Stimulated activated CD4-positive, alpha-beta T cell treated with anti-CD3 and anti-CD28 coated beads, Interleukin-15, amount 100 ng/mL, for 1 hour (primary cell): ENCODE measurements at places on chromosomes 11 and 22.

DNA sequence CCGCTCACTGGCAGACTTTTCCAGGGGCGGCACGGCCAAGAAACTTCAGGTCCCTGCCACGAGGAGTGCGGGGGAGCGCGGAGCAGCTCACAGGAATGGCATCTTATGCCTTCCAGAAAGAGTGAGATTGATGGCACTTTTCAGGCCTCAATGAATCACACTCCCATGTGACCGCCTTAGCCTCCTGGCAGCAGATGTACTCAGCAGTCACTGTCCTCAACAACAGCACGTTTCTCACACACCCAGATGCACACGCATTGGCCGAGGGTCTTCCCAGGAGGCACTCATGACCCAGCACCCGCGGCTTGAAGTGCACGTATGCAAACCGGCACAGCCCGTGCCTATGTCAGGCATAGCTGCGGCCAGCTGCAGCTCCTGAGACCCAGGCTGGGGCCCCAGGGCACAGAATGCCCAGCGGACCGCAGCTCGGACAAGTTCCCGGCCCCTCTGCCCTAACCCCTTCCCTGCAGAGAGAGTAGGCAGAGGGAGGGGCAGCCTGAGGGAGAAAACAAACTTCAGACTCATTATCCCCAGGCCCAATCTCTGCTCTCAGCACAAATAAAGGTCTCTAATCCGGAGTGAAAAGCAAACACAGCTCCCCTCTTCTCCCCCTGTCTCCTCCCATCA is 48.3 kb downstream of the RPUSD4 start:
- DNase-seq = no peak

DNA sequence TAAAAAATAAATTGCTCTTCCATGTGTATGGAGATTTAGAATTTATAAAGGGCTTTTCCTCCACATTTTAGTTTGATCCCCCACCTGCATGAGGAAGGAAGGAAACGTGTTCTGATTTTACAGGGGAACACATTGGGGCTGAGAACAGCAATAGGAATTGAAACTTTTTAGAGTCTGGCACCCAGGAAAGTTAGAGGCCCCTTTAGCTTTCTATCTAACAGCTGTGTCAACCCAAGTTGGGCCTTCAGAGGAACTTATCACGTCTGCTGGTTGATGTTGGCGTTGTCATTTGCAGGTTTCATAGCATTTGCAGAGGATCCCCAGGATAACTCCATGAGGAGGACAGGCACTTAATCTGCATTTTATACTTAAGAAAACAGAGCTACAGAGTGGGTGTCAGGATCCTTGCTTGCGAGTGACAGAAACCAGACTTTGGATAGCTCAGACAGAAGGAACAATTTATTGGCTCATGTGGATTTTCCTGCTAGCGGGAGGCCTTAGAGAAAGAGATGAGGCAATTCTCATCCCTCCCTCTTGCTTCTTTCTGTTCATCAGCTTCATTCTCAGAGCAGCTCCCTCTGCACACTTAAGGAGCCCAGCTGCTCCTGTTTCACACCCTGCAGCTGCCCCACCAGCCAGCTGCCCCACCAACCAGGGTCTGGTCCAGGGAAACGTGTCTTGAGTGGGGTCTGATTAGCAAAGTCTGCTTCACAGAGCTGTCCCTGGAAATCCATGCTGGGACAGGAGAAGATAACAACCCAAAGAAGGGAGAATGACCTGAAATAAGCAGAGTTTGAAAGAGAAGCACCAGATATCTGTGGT is 92.5 kb upstream of the OR4B1 start:
- no peak for DNase-seq

DNA sequence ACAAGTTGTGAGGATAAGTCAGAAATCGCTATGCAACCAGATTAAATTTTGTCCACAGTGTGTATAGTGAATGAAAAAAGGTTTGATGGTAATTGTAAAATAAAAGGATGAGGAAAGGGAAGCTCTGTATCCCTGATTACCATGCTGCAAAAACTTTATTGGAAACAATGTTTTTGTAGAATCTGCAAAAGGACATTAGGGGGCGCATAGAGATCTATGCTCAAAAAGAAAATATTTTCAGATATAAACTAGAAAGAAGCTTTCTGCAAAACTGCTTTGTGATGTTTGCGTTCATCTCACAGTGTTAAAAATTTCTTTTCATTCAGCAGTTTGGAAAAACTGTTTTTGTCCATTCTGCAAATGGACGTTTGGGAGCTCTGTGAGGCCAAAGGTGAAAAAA is 390.5 kb downstream of the OR4C45 start:
- no peak for DNase-seq

GRCh38 chr11:73386016-73386415 is 9.8 kb downstream of the RELT start:
- DNase-seq = no peak

GRCh38 chr11:126217491-126217890 is 5.9 kb downstream of the FAM118B start:
- no peak for DNase-seq

GRCh38 chr11:80702264-80702663 is 1261.4 kb upstream of the TENM4 start:
- DNase-seq = no peak

DNA sequence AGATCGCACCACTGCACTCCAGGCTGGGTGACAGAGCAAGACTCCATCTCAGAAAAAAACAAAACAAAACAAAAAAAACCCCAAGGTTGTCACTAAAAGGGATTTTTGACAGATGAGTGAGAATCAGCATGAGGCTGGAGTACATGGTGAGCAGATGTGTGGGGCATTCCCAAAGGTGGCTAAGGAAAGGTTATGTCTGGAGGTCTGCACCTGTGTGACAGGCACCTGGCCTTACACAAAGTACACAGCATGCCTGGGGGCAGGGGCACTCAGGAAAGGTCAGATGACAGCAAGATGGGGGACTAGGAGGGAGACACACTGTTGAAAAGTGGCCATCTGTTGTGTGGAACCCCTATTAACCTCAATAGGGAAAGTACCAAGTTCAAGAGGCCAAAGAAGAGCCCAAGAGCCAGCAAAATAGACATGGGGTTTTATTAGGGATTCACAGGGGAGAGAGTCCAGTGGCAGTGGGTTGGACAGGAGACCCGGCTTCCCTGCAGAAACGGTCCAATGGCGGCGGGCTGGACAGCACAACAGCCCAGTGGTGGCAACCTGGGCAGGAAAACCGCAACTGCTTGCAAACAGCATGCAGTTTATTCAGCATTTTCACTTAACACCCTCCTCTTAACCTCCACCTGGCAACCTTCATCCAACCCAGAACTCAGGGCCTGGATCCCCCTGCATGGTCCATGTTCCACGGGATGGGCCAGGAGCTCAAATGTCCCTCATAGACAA is 101.1 kb downstream of the MICAL2 start:
- DNase-seq = no peak

DNA sequence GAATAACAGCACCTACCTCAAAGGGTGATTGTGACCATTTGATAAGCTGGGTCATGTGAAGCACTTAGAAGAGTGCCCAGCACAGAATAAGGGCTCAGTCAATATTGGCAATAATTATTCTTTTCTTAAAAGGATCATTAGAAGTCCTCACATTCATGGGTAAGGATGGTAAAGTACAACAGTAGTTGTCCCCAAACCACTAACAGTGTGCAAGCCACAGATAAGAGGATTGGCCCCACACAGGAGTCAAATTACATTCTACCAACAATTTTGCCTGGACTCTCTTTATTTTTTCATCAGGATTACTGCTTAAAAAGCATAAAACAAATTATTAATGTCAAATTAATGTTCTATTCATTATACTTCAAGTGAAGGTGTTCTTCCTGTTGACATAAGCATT is 271.5 kb upstream of the PDGFD start:
- DNase-seq = no peak

DNA sequence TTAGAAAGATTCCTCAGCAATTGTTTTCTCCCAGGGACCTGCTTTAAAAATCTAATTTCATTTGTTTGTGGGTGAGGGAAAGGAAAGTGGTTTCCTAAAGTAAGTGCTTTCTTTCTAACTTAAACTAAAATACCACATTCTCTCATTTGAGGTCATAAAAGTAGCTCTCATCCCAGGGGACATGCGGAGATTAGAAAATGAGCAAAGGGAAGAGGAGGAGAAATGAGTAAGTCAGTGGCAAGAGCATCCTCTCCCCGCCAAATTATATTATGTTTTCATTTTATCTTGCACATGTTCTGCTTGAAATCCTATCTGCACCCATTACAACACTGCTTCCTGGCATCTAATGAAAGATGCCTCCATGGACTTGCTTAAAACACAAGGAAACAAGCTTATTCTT is 191.4 kb downstream of the ARHGAP42 start:
- DNase-seq = no peak

DNA sequence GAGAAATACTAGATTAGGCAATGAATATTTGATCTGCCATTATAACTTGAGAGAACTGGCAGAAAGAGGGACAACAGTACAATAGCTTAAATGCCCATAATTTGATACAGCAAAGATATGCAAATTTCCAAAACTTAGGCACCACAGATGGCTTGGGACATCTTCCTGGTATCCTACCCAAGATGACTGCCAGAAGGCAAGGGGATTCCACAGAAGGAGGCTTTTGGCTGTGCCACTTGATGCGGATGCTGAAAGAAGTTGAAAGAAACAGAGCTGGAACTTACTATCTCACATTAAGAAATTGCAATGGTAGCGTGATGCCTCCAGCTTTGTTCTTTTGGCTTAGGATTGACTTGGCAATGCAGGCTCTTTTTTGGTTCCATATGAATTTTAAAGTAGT is 216.7 kb downstream of the TTC28 start:
- no peak for DNase-seq

- DNase-seq = no peak
Observed at GRCh38 chr11:10592331-10592730, 23.9 kb upstream of the LYVE1 start.

DNA sequence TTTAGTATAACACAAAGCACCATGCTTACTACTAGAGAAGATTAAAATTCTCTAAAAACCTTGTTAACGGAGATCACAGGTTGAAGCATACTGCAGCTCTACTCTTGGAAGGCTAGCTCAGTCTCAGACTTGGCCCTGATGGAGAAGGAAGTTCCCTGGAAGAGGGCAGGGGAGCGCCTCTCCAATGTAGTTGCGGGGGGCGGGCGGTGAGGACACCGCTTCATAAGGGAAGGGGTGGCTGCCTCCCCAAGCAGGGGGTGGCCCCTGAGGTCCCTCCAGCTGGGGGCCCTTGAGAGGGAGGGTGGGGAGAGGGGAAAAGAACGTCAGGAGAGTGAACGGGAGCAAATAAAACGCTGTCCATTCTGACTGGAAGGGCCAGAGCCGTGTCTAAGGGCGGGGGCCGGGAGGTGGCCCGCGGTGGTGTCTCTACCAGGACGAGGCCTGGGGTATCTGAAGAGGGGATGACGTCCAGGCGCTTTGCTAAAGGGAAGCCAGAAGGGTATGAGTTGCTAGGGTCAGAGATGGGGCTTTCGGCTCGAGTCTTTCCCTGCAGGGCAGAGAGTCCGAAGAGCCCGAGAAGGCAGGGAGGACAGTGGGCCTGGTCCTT is 553 bp upstream of the USP47 start:
- DNase-seq = no peak

DNA sequence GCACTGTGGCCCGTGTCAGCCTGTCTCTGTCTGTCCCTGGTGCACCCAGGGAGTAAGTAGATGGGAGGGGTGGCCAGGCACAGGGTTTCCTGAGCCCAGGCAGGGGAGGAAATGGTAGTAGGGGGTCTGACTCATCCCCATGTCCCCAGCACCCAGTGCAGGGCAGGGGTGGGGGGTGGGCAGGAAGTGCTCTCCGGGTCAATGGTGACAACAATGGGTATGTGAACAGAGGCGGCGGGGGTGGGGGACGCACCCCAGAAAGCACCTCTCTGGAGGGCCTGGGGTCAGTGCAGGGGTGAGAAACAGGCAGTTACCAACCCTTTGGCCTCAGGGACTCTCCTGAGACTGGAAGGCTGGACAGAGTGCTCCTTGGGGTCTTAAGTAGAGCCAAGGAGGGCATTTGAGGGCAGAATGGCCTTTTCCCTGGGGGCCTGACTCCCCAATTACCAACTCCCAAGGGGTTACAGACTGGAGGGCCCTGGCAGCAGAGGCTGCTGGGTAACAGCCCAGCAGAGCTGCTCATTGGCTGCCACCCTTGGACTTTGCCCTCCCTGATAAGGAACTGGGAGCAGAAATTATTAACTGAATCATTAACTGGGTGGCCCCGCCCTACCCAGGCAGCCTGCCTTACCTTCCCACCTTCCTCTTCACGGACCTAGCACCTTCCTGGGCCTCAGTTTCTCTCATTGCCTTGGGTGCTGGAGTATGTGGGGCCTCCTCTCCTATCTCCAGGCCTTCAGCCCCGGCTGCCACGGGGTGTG is 4.2 kb downstream of the MYRF start:
- DNase-seq = no peak

GRCh38 chr11:93116641-93117441 is 81.0 kb downstream of the SLC36A4 start:
- no peak for DNase-seq

DNA sequence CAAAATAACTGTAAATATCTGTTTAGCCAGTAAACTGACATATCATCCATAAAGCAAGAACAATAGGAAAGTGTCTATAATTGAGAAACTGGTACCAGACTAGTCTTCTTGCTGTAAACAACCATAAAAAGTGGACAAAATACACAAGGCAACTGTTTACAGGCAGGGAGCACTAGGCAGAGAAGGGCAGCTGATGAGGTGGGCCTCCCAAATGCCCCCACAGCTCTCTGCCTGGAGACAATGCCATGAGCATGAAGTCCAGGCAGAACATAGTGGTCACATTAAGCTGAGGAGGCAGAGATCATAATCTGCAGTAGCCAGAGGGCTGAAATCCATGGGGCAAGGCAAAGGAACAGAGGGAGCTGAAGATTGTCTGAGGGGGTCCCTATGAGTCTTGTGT is 30.7 kb downstream of the TBX1 start:
- no peak for DNase-seq

DNA sequence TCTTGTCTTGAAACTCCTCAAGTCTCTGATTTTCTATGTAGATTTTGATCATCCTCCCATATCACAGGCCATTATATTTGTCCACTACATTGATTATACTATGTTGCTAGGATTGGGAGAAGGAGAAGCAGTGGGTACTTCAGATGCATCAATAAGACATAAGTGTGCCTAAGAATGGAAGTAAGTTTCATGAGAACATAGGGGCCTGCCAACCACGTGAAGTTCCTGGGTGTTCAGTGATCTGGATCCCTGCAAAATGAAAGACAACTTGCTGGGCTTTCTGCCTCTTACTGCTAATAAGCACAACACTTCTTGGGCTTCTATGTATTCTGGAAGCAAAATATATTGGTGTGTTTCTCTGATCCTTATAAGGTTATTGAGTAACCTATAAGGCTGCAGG is 17.8 kb downstream of the SERPINH1 start:
- no peak for DNase-seq

DNA sequence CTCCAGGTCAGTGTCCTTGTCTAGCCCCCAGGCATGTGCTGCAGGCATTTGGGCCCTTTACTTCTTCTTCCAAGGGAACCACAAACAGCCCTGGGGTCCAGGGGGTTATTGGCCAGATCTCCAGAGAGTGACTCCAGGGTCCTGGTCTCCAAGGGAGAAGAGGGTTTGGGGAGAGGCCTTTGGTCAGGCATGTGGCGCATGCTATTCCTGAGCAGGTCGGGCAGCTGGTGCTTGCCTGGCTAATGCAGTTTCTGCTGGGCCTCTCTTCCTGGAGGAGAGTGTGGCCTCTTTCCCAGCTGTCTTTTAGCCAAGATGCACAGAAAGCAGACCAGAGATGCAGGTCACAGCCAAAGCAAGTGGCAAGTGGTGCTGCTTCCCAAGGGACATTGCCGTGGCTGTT is 3.8 kb upstream of the RFPL2 start:
- DNase-seq = no peak
